ENCODE measurements at places on chromosomes 12 and 14.

DNA sequence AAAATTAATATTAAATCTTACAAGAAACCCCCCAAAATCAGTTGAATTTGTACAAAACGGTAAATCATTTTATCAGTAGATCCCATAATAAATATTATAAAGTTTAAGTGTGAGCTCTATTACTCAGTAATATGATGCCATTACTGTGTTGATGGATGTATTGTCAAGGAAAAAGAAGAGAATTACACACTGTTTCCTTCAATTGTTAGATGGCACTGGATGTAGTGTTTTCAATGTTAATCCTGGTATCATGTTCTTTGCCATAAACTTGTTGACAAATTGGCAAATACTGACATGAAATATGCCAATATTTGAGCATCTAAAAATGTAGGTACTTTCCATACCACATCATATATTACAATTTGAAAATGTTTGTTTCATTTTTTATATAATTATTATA, 101.6 kb downstream of the NTS start:
- no peak for DNase-seq

DNA sequence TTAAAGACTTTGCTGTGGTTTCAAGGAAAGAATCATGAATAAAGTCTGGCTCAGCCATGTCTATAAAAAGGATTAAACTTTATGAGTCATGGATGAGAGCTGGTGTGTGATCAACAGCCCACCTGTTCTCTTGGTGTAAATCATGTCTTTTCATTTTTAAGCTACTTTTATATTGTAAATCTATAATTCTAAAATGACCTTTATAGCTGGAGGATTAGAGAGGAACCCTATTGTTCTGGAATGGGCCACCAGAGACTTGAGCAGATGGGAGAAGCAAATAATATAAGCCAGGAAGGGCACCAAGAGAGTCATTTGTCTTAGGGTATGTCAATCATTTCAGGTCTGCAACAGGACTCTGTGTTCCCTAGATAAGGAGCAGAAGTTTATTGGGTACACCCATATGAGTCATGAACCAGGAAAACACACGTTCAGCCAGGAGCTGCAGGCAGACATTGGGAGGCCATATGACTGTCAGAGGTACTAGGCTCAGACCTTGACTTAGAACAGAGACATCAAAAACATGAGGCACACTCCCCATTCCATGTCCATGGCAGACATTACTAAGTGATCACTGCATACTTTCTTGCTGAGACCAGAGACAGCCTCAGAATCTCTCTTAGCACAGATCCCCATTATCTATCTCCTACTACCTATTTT, 49.3 kb downstream of the NDUFA12 start:
- DNase-seq = no peak

GRCh38 chr12:58346032-58346632, 404.8 kb downstream of the ATP23 start:
- DNase-seq = peak; percentile 7

- peak; percentile 23 for DNase-seq
Observed at GRCh38 chr12:121804417-121805111, 755 bp downstream of the SETD1B start.

GRCh38 chr14:96037891-96038557, 1.1 kb upstream of the C14orf132 start:
- DNase-seq = no peak
